ENCODE measurements at places on chromosomes 1 and 21. TPM values are rescaled to one million over a fixed set of nuclear protein-coding genes. Genes with fewer than 3 reads are reported as not detected.

DNA sequence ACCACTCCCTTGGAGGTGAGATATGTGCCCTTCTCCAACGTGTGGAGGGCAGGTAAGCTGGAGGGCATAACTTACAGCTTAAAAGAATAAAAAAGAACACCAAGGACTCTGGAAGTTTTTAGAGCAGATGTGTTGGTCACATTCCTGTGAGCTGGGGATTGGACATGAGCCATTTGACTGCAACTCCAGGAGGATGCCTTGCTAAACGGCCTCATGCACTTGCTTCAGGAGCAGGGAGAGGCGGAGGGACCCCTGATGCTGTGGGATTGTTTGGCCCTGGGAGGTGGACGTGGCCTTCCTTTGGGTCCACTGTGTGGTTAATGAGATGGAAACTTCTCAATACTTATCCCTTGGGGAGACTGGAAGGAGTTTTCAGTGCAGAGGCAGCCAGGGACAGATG, 185.6 kb downstream of the RHOU start:
- peak; percentile 63 for DNase-seq

DNA sequence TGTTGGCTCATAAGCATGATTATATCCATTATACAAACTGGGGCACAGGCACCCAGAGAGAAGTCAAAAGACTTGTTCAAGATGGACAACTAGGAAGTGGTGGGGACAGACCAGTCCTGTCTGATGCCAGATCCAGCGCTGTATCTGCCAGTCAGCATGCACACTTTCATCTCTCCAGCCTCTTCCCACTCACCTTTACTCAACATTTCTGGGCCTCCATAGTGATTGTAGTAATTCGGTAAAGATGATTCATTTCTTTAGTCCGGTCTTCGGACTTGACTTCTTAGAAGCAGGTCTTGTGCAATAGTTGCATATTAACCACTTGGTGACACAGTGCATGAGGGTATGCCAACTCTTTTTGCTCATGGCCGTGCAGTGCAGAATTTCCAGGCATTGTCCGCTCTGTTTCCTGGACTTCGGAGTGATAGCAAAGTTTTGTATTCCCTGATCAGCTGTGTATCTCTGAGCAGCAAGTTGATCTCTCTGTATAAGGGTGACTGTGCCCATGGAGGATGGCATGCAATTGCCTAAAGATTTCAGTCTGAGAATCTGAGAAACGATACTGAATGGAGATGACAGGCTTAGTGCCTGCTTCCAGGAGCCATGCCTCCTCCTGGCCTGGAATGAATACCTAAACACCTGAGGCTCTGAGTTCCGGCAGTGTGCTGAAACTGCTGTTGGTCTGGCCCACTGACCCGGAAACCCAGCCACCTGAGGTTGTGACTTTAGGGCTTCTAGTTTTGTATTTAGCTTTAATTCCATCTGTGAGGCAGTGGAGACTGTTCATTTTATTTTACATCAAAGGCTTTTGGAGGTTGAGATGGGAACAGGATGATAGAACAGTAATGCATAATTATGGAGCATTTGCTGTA, 39.0 kb downstream of the GALNT2 start:
- peak; percentile 86 for DNase-seq

DNA sequence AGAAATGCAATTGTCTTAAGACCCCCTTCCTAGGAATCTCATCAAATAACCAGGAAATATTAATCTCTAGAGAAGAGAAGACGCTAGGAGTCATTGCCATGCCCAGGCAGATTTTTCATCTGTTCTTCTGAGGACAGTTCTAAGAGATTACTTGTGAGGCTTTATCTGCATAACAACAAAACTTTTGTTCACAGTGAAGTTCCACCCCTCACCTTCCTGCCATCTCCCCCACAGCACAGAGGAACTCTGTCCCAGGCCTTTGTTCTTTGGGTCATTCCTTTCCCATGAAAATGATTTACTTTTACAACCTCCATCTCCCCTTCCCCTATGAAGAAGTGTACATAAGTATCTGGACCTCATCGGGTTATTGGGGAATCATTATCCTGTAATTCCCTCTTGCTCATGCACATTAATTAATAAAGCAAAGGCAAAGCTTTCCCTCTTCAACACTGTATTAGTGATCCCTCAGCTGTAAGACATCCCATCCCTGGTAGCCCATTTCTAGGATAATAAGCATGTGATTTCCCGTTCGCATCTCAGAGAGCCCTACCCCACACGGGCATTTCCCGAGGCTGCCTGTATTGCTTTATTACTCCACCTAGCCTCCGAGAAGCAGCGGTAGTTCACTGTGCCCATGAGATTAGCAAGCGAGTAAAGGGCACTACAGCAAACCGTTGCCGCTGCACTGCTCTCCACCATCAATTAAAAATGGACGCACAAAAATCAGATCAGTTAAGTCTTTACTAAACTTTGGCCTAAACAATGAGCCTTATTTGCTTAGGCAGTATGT, 384.4 kb upstream of the CAMK1G start:
- DNase-seq: no peak

- no peak for DNase-seq
These were observed 17.9 kb downstream of the KRTAP10-1 start for GRCh38 chr21:44521928-44522752.

DNA sequence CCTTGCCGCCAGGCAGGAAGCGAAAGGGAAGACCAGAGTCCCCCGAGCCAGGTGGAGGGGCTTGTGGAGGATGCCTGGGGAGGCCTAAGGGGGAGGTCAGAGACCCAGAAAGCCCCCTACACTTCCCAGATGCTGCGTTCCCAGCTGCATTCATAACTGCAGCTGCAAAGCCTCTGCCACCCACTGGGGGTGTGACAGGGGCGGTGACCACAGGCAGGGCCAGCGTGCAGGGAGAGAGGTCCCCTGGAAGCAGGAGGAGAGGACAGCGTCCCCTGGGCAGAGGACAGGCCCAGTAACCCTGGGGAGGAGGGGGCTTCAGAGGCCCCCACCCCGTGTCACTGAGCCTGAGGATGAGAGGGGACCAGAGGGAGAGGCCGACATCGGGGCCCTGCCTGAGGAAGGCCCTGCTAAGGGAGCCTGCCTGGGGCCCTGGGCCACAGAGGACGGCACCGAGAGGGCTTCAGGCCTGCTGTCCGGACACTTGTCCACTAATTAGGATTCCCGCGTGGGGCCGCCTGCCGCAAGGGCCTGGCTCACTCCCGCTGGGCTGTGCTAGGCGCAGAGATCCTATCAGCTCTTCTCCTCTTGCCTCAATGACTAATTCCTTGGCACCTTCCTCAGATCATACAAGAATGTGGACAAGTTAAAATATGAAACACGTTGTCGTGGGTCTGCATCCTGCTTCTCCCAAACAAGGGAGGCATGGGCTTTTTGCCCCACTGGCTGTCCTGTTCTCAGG, 49.1 kb upstream of the CCDC27 start:
- peak; percentile 48 for DNase-seq

DNA sequence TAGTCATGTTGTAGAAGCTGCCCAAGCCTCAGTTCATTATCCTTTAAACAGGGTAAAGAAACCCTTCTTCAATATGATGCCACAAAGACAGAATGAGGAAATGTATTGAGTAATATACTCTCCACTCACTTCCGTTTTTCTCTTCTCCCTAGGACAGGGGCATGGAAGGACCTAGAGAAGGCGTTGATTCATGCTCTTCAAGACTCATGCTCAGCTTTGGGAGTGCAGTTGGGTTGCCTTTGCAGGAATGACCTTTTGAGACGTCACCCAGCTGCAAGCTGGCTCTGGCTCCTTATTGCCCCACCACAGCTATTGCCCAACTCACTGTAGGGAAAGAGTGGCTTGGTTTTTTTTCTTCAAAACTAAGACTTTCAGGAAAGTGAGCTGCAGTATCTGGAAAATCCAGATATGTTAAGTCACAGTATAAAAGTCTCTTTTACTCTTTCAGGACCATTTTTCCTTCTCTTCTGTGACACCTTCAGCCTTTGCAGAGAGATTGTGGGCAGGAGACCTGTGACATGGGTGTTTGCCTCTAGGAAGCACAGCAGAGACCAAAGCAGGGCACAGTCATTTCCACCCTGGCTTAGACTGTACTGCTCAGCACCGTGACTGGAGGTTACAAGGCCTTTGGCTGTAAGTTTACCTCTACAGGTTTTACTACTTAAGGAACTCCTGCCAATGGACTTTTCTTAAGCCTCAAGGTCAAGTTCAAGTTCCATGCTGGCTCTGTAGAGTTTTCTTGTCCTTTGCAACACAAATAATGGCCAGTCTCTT, 39.5 kb downstream of the XCL2 start:
- peak; percentile 21 for DNase-seq

DNA sequence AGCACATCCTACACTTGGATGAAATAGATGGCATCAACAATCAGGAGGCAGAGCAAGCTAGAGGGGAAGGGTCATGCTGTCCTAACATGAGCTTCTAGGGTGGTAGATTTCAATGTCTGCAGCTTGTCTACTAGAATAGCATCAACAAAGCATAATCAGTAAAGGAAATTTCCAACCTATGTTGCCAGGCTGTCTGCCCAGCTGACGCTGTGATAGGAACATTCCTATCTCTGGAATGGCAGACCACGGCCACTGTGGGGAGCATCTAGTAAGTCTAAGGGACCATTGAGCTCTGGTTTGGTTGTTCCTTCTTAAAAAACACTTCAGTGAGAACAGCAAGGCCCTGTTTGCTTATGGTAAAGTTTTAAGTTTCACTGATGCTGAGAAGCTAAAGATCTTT, 206.8 kb downstream of the PAPPA2 start:
- no peak for DNase-seq

DNA sequence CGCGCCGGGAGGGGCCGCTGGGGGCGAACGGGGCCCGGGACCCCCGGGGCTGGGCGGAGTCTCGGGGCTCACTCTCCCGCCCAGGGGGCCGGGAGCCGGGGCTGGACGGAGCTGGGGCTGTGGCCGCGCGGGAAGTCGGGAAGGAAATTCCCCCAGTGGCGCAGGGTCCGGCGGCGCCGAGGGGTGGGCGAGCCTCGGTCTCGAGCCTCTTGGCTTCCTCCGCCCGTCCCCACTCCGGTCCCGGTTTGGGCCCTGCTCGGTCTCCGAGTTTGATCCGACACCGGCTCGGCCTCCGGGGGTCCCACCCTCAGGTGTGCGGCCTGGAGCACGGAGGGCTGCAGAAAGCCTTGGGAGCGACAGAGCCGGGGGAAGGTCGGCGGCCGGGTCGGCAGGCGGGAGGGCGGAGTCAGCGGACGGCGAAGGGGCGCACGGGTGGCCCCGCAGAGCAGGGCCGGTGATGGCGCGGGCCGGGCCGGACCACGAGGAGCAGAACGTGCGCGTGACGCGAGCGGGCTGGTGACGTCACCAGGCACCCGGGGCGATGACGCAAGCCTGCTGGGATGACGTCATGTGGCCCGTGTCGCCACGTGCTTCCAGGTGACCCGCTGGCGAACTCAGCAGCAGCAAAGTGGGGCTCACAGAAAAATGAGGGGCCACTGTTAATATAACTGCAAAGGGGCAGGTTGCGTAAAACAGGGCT, 610 bp upstream of the HES4 start:
- DNase-seq: peak; percentile 88

DNA sequence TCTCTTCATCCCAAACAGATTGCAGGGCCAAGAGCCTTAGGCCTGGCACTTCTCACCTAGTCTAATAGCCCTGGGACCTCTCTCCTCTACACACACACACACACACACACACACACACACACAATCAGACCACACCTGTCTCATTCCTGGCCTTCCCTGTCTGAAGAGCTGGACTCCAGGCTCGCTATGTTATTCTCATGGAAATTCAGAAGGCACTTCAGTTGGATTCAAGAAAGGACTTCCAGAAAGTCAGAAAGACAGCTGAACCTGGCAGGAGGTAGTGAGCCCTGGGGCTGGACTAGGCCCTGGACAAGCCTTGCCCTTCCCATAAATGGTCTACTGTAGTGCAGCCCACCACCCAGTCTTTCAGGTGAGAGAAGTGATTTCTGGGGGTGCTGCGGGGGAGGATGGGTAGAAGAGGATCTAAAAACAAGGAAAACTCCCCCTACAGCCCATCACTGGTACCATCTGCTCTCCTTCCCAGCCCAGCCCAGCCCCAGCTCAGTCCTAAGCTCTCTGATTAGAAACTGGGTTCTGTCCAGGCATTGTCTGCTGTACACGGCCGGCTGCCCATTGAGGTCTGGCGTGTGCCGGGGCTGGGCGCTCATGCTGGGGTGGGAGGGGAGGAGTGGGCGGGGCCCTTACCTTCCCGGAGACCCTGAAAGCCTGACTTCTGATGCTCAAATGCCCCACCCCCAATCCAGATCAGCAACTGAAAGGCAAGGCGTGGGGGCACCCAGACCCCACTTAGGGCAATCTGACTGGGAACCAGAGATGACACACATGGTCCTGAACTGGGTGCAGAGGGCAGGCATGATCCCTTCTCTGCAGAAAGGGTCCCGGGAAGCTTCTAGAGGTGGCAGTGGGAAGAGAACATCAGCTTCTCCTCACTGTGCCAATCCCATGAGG, 2.5 kb downstream of the KIF21B start:
- DNase-seq: no peak

GRCh38 chr1:230866171-230867070, 1.9 kb downstream of the C1orf198 start:
- peak; percentile 23 for DNase-seq

- peak; percentile 24 for DNase-seq
These were observed 671 bp upstream of the PYGO2 start for GRCh38 chr1:154962156-154962749.

- no peak for DNase-seq
These were observed 21.3 kb downstream of the CD247 start for GRCh38 chr1:167496797-167497619.

The TRIM46 gene
- 2.2 TPM for polyA plus RNA-seq

The AGT gene
- polyA plus RNA-seq: 0.38 TPM

All from fibroblast of lung (primary cell).